ENCODE measurements at places on chromosomes 1 and 21.

DNA sequence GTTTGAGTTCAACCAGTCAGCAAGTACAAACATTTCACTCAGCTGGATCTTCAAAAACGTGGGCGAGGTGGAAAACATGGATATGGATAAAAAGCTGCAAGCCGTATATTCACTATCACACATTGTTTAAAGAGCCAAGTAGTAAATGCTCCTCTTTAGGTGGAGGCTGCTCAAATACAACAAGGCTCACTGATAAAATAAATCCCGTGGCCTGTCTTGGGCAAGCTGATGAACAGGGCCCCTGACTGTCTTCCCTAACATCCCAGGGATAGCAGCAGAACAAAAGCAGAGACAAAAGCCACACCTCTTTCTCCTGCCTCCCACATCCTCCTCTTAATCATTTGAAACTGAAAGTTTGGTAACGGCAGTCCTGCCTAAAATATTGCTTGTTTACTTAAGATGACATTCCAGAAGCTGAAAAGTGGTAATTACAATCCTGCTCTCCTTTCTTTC lies 357.7 kb downstream of the TTLL7 start:
- DNase-seq, result no peak

- no peak for DNase-seq
Observed at GRCh38 chr1:211009944-211010343, 124.0 kb downstream of the KCNH1 start.

DNA sequence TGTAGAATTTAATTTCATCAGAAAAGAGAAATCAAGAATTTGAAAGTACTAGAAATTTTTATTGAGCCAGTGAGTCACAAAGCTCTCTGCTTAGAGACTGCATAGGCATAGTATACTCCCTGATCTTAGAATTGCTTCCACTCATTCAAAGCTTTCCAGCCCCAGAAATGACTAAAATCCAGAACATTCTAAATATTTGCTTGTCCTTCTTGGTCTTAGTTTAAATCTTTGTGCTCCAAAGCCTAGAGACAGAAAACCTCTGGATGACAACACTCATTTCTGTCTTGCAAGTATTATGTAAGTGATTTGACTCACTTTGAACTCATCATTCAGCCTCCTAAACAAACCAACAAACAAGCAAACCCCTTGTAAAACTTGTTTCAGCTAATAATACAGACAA lies 74.2 kb downstream of the PTPRC start:
- peak; percentile 55 for DNase-seq

- no peak for DNase-seq
Observed at GRCh38 chr1:44609412-44609767, 64.9 kb downstream of the TMEM53 start.

- no peak for DNase-seq
Observed at GRCh38 chr1:54627196-54627595, 3.9 kb upstream of the FAM151A start.

DNA sequence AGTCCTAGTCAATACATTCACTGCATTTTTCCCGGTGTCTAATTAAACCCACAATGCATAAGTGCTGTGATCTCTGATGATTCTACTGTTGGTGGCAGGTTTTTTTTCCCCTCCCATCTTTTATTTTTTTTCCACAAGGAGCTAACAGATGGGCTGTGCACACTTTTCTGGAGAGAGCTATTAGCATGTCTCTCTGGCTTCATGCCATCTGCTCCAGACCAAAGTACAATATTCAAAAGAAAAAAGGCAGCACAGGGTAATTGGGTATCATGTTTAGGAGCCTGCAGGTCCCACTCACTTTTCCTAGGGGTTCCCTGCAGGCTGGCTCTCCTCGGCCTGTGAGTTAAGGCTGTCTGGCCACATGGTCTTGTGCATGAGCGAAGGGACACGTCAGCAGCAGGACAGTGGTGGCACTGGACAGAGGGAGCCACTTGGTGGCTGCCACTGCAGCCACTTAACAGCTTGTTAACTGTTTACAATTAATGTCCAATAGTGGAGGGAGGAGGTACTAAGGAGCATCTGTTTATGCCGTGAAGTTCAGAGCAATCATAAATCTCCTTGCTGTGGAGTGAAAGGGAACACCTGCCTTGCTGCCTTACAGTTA lies 53.5 kb upstream of the C8B start:
- no peak for DNase-seq

GRCh38 chr1:235113183-235113917 lies 15.3 kb downstream of the TOMM20 start:
- DNase-seq, result no peak

DNA sequence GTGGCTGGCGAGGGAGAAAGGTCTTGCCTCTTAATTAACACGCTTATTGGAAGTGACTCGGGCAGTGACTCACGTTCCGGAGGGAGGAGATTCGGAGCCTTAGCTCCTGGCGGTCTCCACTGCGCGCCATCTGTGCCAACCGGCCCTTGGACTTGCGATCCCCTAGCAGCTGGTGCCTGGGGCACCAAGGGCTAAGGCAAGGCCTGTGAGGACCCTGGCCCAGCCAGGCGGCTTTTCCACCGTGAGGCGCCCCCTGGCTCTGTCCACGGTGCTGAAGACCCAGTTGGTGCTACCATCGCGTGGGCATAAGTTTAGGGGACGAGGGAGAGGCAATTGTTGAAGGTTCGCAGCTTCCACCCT lies 1.3 kb upstream of the SYT6 start:
- DNase-seq, result no peak

GRCh38 chr1:210374600-210374953 lies 45.9 kb downstream of the HHAT start:
- DNase-seq, result no peak

DNA sequence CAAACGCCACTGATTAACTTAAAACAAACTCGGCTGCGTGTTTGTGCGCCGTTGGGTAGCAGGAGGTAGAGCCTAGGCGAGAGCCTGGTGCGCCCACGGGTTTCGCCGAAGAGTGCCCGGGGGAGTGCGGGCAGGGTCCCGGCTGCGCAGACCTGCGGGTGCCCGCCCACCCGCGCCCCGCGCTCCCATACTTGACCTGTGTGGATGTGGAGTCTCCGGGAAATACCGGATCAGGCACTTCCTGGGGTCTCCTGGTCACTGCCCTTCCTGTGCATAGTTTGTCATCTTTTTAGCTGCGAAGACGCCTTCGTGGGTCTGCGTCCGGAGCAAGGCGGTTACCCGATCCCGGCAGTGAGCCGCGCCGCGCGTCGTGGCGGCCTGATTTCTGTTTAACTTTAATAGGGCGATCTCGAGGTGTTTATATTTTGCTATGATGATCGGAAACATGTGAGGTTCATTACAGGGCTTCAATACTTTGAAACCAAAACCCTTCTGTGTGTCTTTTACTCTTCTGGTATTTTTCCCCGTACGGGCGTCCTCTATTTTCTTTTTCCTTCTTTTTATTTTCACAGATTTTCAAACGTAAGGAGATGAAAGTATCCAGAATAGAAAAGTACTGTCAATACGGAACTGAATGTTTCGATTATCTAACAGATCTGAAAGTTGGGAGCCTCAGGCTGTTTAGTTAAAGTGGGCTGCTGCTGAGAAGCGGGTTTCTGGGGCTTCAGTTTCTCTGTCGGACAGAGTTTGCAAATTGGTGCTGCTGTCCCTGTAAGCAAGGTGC lies 15.2 kb downstream of the NR5A2 start:
- no peak for DNase-seq

- peak; percentile 90 for DNase-seq
Observed at GRCh38 chr21:41678924-41679318, 87.9 kb downstream of the RIPK4 start.

GRCh38 chr21:25890001-25890400 lies 155.2 kb downstream of the GABPA start:
- no peak for DNase-seq

- DNase-seq, result no peak
Observed at GRCh38 chr1:95703046-95703445, 469.0 kb downstream of the RWDD3 start.

DNA sequence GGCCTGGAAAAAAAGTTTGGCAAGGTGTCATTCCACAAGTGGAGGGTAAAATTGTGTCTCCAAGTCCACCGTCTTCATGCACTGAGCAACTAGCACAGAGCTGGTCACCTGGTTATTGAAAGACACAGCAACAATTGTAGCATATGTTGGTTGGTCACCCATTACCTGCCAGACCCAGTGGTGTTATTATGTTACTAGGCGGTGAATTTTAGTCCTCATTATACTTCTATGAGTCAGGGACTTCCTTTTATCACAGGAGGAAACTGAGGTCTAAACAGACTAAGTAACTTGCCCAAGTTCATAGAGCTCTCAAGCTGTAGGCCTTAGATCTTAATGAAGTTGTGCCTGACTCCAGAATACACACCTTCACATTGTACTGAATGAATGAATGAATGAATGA lies 94.9 kb upstream of the VANGL1 start:
- no peak for DNase-seq

DNA sequence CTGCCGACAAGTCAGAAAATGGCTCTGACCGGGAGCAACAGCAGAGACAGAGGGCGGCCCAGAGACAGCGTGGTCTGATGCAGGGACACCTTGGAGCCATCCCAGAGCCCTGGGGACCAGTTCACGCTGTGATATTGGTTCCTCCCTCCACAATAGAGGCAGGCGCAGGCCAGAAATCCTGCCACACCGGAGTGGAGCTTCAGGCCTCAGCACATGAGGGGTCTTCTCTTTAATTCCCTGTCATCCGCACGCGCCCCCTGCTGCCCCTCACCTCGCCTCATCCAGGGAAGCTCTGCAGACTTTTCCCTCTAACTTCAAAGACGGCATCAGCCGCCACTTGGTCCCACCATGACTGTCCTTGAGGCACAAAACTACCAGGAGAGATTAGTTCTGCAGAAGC lies 75.5 kb upstream of the ANGPTL1 start:
- DNase-seq, result no peak

DNA sequence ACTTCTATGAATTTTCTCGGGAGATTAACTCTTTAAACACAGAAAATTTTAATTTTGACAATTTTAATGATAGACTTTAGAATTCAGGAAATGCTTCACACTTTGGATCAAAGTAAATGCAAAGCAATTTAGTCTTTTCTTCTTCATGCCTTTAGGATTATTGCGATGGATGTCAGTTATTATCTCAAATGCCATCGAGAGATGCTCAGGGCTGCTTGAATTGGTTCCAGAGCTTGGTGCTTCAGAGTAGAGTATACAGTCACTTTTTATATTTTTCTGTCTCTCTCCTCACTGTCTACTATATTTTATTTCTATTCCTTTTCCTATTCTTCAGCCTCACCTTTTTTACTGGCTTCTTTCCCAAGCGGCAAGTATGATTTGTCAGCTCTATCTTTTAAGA lies 59.2 kb downstream of the C1orf21 start:
- DNase-seq, result no peak

DNA sequence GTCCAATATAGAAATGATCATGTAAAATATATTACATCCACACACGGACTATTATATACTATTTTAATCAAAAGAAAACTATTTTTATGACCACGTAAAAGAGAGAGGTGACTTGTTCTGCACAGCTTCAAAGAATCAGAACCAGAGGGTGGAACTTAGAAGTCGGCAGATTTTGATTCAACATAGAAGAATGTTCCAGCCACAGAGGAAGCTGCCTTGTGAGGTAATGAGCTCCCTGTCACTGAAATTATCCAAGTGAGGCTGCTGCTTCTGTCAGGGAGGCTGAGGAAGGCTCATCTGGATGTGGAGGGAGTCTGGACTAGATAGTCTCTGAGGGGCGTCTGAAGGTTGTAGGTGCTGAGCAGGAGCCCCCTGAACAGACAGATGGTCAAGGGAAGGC lies 2.7 kb downstream of the PLEKHA6 start:
- DNase-seq, result no peak

- DNase-seq, result peak; percentile 90
Observed at GRCh38 chr1:94783342-94784189, 36.6 kb upstream of the SLC44A3 start.

GRCh38 chr1:158506369-158506987 lies 34.5 kb downstream of the OR10R2 start:
- no peak for DNase-seq

DNA sequence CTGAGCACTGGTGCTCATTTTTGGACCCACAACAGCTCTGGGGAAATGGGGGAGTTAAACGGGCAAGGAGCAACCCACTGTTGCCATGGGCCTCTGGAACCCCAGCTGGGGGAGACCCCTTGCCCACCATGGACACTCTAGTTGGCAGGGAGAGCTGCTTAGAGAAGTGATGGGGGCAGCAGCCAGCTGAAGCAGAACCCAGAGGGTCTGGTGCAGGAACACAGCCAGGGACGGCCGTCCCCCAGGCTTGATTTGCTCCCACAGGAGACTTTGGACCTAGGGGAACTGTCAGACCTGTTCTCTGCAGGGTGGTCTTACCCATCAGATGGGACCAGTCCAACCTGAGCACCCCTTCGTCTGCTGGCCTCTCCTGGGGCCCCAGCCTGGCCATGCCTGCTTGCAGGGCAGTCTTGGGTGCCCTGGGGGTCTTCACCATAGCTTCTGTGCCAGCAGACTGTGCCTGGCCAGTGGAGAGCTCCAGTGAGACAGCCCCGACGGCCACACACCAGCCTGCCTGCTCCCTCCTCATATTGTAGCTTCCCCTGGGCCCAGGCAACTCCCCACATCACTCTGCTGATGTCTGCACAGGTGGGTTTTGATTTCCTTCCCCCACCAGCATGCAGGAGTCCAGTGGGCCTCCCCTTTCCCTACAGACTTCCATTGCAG lies 11.3 kb downstream of the SPATC1L start:
- DNase-seq, result no peak

- DNase-seq, result no peak
Observed at GRCh38 chr1:92882819-92883218, 51.0 kb downstream of the RPL5 start.

DNA sequence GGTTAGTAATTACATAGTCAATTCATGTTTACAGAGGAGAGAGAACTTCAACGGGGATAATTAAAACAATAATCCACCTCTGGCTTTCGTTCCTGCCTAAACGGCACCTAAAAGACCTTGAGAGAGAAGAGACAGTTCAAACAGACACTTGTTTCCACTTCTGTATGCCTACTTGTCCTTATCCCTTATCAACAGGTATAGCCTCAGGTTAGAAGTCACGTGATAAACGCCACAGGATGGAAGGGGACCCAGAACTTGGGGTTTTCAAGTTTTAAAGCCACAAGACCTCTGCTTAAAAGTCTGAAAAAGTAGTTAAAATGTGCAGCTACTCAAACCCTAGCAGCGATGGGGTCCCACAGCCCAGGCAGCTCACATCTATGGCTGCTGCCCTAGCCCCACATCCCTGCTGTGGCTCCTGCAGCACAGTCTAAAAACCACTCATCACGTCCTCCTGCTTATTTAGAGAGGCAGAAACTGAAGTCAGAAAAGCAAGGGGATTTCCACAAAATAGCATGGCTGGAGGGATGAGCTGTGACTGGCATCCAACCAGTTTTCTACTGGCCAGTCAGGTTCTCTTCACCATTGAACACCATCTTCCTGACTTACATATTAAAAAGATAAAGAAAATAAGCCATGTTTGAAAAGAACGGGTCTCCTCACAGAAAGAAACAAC lies 51.2 kb upstream of the SEC16B start:
- DNase-seq, result no peak

GRCh38 chr1:186152620-186153239 lies 222.3 kb downstream of the TPR start:
- peak; percentile 63 for DNase-seq

DNA sequence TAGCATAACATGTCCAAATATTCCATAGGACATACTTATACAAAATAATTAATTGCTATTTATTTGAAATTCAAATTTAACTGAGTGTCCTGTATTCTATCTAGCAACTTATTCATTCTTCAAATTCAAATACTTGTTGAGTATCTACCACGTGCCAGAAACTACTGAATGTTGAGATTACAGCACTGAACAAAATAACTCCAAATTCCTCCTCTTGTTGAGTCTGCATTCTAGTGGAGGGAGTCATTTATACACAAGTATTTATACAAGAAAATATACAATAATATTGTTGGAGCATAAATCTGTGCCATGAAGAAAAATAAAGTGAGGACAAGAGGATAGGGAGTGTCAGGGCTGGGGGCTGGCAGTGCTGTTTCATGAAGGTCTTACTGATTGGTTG lies 43.7 kb upstream of the CDC42BPA start:
- no peak for DNase-seq

All from AG09309 (cell line).